ENCODE measurements at places on chromosomes 2 and 18.

GRCh38 chr2:14543284-14543683, 89.2 kb upstream of the LRATD1 start:
- no peak for DNase-seq

- DNase-seq = no peak
Observed at GRCh38 chr2:98578231-98578630, 30.1 kb downstream of the COA5 start.

- DNase-seq = peak; percentile 88
Observed at GRCh38 chr18:57819671-57820460, 16.8 kb upstream of the ATP8B1 start.

DNA sequence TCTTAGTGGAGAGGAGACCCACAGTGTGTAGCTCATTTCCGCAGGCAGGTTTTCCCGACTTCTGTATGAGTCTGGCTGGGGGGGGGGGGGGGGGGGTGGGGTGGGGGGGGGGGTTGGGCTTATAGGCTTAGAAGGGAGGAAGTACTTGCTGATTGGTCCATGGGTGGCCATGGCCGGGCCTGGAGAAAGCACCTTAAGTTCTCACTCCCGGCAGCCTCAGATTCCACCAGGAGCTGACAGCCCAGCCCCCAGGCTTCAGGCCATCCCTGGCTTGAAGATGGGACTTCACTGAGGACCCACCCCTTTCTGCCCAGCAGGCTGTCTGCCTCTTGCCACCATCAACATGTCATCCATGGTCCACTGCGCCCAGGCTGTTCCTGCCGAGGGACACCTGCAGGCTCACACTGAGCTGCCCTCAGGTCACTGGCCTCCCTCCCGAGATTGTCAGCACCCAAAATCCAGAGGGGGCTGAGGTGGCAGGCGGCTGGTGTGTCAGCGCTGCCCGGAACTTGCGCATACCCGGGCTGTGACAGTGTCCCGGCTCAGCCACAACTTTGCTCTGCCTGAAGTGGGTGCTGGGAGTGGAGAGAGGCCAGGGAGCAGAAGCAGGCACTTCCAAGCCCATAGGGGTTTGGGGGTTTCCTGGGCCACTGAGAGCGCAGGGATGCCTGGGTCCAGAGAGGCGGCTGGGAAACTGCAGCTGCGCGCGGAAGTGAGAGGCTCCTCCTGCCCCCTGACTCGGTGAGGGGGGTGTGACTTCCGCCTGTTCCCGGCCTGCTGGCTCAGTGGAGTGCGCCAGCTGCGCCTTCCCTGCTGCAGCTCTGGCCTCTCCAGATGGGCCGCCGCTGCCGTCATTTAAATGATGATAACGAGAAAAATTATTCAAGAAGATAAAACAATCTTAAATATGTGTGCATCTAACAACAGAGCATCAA, 256.1 kb downstream of the RPRM start:
- no peak for DNase-seq

DNA sequence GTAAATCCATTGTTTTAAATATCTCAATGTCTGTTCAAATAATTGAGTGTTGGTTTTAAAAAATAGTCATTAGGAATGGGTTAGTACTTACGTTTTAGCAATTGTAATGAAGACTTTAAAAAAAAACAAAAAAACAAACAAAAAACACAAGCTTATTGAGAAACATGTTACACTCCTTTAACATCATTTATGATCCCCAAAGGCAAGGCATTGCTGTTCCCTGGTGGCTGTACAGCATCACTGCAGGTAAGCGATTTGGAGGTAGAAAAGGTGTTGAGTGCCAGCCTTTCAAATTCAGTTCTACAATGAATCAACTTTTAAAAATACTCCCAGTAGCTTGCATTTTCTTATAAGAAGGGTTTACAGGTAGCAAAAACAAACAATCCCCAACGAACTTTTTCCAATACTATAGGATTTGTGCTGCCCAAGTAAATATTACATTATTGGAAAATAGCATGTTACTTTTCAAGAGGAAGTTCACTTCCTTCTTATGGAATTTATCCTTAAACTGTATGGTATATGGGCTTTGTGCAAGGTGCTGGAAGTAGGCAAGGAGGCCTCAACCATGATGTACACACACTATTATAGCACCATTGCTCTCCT, 27.5 kb downstream of the CNRIP1 start:
- no peak for DNase-seq

- no peak for DNase-seq
Observed at GRCh38 chr2:208311321-208311720, 45.3 kb downstream of the PIKFYVE start.

DNA sequence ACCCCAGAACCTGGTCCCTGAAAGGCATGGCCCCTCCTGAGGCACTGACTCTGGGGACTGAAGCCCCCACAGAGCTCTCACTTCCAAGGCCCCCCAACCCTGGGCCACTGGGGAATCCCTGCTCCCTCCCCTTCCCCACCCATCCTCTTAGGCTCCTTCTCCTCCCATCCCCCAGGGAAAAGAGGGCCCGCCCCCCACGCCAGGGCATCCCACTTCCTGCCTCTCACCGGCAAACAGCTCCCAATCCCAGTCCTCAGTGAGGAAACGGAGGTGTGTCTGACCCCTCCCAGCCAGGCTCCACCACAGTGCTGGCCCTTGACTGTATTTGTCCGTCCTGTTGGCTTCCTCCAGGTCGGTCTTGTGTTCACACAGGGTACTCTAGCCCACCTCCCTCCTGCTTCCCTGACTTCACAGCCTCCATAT, 35.0 kb upstream of the PTMA start:
- no peak for DNase-seq

DNA sequence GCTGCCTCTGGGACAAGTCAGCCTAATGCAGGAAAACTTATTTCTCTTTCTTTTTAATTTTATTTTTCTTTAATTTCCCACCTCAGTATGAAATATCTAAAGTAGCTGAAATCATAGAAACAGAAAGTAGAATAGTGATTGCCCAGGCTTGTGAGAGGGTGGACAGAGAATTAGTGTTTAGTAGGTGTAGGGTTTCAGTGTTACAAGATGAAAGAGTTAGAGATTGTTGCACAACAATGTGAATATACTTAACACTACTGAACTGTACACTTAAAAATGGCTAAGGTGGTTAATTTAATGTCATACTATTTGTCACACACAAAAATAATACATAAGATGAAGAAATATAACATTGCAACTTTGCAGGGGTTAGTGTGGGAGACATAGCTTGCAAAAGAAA, 80.8 kb downstream of the NAT8 start:
- no peak for DNase-seq

- DNase-seq = no peak
Observed at GRCh38 chr2:117785740-117786139, 28.8 kb upstream of the DDX18 start.

DNA sequence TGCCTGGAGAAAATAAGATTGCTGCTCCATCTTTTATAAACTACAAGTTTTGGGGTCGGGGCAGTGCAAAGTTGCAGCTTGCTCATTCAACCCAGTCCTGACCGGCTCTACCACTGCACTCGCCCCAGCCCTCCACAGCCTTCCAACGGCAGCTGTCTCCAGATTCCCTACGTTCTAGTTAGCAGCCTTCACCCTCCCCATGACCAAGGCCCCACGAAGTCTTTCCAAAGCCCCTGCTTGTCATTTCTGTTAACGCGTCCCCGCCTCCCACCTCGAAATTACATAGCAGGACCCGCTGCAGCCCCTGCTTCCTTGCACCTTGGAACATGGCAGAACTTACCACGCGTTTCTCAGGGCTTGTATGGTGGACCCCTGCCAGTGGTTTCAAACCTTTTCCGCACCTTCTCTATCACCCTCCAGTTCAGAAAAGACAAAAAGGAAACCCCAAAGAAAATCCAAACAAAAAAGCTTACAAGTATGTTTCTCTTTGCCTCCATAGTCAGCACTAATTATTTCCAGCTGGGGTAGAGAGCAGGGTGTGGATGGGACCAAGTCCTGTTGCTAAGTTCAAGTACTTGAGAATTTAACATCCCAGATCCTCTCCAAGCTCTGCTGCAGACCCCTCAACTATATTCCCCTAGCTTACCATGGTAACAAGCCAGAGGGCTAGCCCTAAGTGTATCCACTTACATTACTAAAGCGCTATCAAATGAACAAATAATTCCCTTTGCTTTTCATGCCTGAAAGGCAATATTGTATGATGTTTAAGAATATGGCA, 161.5 kb downstream of the TGIF1 start:
- DNase-seq = no peak

- DNase-seq = no peak
Observed at GRCh38 chr2:21233194-21233593, 109.4 kb downstream of the TDRD15 start.

GRCh38 chr2:107657049-107657448, 169.6 kb upstream of the RGPD4 start:
- DNase-seq = no peak

GRCh38 chr2:162828545-162828944, 10.0 kb downstream of the KCNH7 start:
- no peak for DNase-seq

DNA sequence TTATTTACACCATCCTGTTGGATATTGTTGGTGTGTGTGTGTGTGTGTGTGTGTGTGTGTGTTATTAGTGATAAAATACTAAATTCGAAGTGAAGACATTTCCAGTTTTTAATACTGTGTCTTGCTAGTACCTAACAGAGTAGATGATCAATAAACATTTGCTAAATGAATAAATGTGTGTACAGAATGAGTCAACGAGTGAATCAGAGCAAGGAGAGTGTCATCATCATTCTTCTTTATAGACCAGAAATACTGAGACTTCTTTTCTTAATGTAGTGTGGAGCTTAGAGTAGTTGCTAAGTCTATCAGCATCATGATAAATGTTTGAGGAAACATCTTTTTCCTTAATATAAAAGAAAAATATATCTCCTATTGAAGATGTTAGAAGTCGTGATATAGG, 169.7 kb upstream of the SATB2 start:
- DNase-seq = no peak

DNA sequence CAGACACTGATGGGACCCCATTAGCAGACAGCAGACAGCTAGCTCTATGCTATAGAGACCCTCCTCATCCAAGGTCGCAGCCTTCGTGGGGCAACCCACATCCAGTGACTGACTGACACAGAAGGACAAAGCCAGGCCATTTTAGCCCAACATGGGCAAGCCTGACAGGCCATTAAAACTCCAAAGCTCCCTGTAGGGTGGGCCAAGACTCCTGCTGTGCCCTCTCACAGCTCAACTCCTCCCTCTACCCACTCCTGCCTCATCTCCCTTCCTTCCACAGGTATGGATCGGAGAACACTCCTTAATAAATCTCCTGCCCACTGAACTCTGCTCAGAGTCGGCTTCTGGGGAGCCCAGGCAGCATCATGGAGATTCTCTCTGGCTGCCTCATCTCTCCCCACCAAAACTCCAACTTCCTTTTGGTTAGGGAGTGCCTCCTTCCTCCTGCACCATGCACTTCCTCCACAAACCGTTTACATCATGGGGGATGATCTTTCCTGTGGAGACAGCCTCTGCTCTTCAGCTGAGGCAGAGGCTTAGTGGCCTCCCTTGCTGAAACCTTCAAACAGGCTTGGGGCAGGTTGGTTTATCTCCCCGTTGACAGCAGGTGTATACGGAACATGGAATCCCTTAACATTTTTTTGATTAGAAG, 86.5 kb downstream of the ACTR3 start:
- no peak for DNase-seq

DNA sequence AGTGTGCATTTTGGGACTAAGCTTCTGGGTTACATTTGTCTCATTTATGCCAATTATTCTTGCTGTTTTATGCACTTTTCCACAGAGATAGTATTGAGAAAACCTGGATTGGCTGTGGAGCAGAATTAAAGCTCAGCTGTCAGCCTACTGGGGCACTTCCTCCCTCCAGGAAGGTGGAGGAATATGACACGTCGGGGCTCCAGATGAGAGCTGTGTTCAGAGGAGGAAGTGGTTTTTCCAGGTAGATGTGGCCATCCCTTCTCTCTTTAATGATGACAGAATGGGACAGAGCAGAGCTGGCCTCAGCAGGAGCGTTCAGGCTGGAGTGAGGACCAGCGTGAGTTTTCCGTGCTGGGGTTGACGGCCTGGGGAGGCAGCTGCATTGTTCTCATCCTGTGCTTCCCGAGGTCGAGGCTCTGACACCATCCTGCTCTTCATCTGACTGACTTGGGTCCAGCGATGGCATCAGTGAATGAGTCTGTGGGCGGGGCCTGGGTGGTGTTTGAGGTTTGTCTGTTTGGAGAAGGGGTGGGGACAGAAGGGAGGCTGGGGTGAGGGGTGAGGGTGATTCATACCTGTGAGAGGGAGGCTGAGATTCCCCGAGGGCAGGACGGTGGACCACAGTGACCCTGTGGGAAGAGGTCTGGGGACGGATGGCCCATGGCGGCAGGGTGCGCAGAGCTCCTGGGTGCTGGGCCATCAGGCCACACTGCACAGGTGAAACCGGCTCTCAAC, 207.0 kb downstream of the LDLRAD4 start:
- peak; percentile 58 for DNase-seq

DNA sequence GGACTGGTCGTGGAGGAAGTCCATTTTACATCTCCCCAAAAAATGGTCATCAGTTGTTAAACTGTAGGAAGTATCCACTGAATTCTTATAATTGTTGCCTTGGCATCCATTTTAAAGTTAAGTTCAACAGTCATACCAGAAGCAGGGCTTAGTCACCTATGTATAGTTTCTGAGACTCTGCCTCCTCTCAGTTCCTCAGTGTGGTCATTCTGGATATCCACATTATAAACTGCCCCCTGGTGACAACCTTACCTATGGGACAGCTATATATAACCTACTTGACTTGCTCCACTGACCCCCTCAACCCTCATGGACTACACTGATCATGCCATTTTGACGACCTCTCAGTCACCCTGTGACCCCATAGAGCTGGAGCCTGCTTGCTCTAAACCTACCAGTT, 617.0 kb downstream of the LRP1B start:
- DNase-seq = no peak

- DNase-seq = no peak
Observed at GRCh38 chr18:22213333-22213973, 44.1 kb downstream of the GATA6 start.

- no peak for DNase-seq
Observed at GRCh38 chr2:122319539-122320132, 564.2 kb downstream of the TSN start.

DNA sequence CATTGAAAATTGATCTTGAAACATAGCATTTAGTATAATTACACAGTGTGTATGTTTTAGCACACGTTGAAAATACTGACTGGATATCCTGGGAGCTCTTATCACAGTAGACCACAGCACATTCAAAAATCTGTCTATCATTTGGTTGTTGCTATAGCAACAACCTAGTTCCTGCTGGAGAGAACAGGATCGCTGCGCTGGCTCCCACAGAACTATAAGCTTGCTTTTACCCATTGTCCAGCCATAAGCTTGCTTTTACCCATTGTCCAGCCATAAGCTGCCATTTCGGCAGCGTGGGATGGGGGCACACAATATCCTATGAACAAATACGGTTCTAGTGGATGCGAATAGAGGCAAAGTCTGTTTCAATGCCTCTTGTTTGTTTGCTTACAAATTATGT, 70.4 kb upstream of the ST6GAL2 start:
- no peak for DNase-seq

GRCh38 chr2:72143441-72144273, 4.0 kb downstream of the CYP26B1 start:
- DNase-seq = no peak

DNA sequence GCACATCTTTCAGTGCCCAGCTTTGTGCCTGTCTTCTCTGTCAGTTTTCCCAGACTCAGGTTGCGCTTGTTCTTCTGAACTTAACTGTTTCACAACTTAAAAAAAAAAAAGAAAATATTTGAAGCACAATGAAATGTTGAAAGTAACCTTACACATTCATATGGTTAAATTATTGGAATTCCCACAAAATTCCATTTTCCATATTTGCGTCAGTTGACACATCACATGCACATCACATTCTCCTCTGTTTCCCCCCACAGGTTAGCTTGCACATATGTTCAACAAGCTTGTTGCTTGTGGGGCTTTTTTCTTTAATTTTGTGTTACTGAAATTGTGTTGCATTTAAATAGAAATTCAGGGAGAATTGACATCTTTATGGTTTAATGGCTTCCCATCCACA, 8.3 kb downstream of the MYO1B start:
- DNase-seq = no peak

All from breast epithelium (tissue), 4 donors.